ENCODE measurements at places on chromosomes 3 and 15.

DNA sequence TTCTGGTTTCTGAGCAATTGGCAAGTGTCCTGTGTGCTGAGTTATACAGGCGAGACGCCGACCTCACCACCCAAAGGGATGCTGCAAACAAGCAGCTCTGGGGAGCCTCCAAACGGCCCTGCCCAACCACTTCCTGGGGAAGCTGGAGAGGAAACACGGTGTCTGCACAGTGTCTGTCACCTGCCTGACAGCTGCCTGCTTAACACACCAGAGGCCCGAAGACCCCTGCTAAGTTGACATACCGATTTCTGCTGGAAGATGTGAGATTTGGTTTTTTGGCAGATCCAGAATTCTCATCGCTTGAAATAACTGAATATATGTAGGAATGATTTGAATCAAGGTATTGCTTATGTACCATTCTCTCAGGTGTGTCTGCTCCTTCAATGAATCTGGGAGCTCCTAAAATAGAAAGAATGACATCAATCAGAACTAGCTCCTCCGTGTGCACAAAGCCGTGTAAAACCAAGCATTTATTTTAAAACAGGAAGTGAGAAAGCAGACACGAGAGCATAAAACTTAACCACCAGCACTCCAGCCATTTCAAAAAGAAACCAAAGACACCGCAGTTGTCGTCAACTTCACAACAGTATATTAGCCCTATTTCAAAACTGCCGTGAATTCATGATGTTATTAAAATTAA lies 27.2 kb downstream of the LRRC2 start:
- peaks cover 5% of the 10 kb centered on the region for H3K36me3 ChIP-seq
- H3K4me1 ChIP-seq: peaks cover 16% of the 10 kb centered on the region
- H3K27me3 ChIP-seq: no peaks in the 10 kb centered on the region
- H3K4me3 ChIP-seq: no peak overlapping the region
- H3K27ac ChIP-seq: no peak overlapping the region
- peak; percentile 53 for DNase-seq

DNA sequence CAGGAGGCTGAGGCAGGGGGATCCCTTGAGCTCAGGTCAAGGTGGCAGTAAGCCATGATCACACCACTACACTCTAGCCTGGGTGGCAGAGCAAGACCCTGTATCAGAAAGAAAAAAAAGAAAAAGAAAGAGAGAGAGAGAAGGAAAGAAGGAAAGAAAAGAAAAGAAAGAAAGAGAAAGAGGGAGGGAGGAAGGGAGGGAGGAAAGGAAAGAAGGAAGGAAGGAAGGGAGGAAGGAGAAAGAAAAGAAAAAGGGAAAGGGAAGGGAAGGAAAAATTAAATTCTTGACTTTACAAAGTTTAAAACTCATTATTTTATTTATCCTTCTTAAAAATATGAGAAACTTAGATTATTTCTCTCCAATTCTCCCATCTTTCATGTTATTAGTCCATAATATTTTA lies 17.1 kb upstream of the IDH2 start:
- H3K27ac ChIP-seq: no peak overlapping the region
- H3K27me3 ChIP-seq: no peaks in the 10 kb centered on the region

DNA sequence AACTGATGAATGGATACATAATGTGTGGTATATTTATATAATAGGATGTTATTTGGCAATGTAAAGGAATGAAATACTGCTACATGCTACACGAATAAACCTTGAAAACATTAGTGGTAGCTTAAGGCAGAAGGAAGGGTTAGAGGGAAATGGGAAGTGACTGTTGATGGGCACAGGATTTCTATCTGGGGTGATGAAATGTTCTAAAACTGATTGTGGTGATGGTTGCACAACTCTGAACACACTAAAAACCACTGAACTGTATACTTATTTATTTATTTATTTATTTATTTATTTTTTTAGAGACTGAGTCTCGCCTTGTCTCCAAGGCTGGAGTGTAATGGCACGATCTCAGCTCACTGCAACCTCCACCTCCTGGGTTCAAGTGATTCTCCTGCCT lies 24.8 kb upstream of the SHISA5 start:
- peaks cover 4% of the 10 kb centered on the region for H3K36me3 ChIP-seq
- H3K4me3 ChIP-seq: no peak overlapping the region
- H3K27me3 ChIP-seq: no peaks in the 10 kb centered on the region
- no peak overlapping the region for H3K27ac ChIP-seq

DNA sequence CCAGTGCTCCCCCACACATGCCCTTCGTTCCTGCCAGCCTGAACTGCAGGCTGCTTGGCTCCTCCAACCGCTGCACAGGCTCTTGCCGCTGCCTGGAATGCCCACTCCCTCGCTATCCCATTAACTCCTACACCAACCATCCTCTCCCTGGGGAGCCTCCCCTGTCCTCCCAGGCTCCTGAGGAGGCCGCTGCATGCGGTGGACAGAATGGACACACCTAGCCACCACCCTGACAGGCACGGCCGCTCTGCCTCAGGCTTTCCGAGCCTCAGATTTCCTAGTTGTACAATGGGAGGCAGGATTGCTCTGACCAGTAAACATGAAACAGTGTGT lies 2.3 kb downstream of the PLXNB1 start:
- peaks cover 40% of the 10 kb centered on the region for H3K36me3 ChIP-seq
- H3K4me1 ChIP-seq: peaks cover 58% of the 10 kb centered on the region
- H3K27me3 ChIP-seq: no peaks in the 10 kb centered on the region

DNA sequence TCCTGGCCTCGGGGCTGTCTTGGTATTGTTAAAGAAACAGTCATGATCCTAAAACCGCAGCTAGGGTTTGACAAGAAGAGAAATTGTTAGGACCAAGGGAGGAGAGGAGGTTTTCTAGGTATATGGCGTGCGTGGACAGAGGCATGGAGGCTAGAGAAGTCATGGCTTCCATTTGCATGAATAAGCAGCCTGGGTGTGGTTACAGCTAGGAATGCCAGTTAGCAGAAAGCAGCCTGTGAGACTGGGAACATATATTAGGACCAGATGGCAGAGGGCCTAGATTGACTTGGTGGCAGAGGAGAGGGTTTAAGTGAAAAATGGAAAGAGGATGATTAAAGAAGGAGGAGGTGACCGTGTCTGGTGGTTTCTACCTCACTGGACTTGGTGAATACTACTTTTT lies 573.6 kb upstream of the ARRDC4 start:
- H3K27me3 ChIP-seq: no peaks in the 10 kb centered on the region
- no peaks in the 10 kb centered on the region for H3K36me3 ChIP-seq
- no peaks in the 10 kb centered on the region for H3K4me1 ChIP-seq
- H3K27ac ChIP-seq: no peak overlapping the region

DNA sequence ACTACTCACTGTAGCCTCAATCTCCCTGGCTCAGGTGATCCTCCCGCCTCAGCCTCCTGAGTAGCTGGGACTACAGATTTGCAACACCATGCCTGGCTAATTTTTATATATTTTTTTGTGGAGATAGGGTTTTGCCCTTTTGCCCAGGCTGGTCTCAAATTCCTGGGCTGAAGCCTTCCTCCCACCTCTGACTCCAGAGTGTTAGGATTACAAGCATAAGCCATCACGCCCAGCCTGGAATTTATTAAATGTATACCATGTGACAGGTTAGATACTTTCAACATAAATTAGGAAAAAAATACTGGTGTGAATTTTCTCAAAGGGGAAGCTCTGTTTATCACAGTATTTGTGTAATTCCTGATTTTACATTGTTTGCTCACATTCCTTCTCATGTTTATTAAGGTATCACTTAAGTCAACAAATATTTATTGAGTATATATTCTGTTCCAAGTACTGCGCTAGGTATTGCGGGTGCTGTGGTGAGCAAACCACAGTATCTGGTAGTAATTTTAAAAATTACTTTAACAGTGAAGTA lies 24.8 kb downstream of the PPP4R2 start:
- no peak for DNase-seq
- H3K27me3 ChIP-seq: no peaks in the 10 kb centered on the region
- H3K4me3 ChIP-seq: no peak overlapping the region
- H3K27ac ChIP-seq: no peak overlapping the region
- peaks cover 7% of the 10 kb centered on the region for H3K4me1 ChIP-seq
